ENCODE measurements at places on chromosomes 13 and 19. TPM values are rescaled to one million over a fixed set of nuclear protein-coding genes. Genes with fewer than 3 reads are reported as not detected.
A peak's percentile ranks its signal among the peaks of the same experiment; 100 is the strongest.

GRCh38 chr19:38263689-38264485, 486 bp upstream of the SPINT2 start:
- H3K4me1 ChIP-seq: no peaks in the 10 kb centered on the region
- H3K27me3 ChIP-seq: no peaks in the 10 kb centered on the region
- H3K4me3 ChIP-seq: peak overlapping the region; percentile 81

TEX29 gene
- 1.4 TPM for total RNA-seq

GRCh38 chr13:27138457-27139093, 33.0 kb downstream of the USP12 start:
- DNase-seq: no peak
- H3K4me3 ChIP-seq: no peak overlapping the region
- no peak overlapping the region for H3K27ac ChIP-seq
- H3K4me1 ChIP-seq: no peaks in the 10 kb centered on the region
- no peaks in the 10 kb centered on the region for H3K36me3 ChIP-seq
- H3K27me3 ChIP-seq: no peaks in the 10 kb centered on the region

KIR3DL1 gene
- total RNA-seq: not detected

DNA sequence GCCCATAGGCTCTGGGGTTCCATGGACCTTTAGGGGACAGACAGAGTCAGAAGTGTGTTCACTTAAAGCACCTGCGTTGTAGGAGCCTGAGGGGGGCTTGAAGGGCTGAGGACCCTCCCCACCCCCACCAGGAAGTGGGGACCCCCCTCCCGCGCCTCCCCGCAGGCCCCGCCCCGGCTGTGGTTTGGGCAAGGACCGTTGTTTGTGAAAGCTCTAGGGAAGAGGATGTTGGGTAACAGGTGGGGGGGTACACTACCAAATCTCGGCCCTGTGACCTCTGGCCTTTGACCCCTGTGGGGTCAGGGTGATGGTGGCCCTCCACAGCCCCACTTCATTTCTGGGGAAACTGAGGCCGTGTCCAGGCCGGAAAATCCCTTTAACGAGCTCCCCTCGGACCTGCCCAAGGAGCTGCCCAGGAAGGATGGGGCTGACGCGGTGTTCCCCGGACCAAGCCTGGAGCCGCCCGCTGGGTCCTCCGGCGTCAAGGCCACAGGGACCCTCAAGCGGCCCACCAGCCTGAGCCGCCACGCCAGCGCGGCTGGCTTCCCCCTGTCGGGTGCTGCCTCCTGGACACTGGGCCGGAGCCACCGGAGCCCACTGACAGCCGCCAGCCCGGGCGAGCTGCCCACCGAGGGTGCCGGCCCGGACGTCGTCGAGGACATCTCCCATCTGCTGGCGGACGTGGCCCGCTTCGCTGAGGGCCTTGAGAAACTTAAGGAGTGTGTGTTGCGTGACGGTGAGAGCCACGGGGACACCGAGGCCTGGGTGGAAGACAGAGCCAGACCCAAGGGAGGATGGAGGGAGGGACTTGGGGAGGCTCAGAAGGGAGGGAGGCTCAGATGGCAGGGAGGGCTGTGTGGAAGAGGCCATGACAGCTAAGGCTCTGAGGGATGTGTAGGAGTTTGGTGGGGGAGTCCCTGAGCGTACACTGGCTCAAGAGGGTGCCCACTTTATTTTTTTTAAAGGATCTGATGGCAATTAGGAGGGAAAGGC, 1.3 kb downstream of the ARHGAP45 start:
- peaks cover 18% of the 10 kb centered on the region for H3K27me3 ChIP-seq
- peak overlapping the region; percentile 21 for H3K4me3 ChIP-seq
- H3K36me3 ChIP-seq: no peaks in the 10 kb centered on the region
- H3K4me1 ChIP-seq: peaks cover 6% of the 10 kb centered on the region
- no peak for DNase-seq
- no peak overlapping the region for H3K27ac ChIP-seq

DNA sequence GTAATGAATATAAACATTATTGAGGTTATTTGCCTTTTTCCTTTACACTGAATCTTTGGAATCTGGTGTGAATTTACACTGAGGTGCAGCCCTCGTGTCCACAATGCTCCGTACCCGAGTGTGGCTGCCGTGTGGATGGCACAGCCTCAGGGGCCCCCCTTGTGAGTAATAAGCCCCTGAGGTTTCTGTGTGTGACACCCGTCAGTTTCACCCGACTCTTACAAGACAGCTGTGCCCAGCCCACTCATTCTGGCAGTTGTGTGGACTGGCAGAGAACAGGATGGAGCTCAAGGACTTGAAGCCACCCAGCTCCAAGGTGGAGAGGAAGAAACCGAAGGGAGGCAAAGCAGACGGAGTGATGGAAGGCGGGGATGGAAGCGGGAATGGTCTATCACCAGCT, 7.8 kb downstream of the PROZ start:
- H3K4me1 ChIP-seq: peaks cover 7% of the 10 kb centered on the region
- no peak for DNase-seq
- H3K27ac ChIP-seq: no peak overlapping the region
- H3K4me3 ChIP-seq: no peak overlapping the region

DNA sequence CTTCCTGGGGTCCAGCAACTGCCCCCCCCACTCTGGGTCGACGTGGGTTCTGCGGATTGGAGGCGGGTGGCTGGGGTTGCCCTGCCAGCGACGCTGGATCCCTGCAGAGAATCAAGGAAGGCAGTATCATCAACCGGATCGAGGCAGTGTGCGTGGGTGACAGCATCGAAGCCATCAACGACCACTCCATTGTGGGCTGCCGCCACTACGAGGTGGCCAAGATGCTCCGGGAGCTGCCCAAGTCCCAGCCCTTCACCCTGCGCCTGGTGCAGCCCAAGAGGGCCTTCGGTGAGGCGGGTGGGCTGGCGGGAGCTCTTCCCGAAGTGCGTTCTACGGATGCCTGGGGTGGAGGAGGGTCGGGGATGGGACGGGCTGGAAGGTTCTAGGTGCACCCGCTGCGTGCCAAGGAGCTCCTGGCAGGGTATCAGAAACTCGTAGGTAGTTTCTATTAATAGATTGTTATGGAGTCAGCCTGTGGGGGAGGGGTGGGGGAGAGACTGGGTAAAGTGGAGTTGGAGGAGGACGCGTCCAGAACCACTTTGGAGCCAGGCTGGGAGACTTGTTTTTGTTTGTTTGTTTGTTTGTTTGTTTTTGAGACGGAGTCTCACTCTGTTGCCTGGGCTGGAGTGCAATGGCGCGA, 1.5 kb downstream of the GIPC3 start:
- no peaks in the 10 kb centered on the region for H3K27me3 ChIP-seq
- H3K27ac ChIP-seq: no peak overlapping the region
- H3K4me3 ChIP-seq: no peak overlapping the region
- H3K36me3 ChIP-seq: no peaks in the 10 kb centered on the region
- no peak for DNase-seq

DNA sequence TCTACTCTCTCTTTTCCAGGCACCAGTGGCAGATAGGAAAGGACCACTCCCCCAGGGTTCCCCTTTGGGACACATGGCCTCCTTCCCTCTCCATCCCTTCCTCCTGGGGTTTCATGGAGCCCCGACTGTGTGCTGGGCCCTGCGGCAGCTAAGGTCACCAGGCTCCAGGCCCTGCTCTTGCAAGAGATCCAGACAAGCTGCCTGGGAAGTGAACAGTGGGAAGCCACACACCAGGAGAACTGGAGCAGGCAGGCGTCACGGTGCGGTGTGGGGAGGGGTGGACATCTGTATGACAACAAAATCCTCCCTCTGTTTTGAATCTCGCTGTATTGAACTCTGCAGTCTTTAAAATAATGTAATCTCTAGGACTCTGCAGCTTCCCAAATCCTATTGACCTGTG, 330.1 kb downstream of the UQCRFS1 start:
- H3K27ac ChIP-seq: no peak overlapping the region
- no peaks in the 10 kb centered on the region for H3K36me3 ChIP-seq
- no peak overlapping the region for H3K4me3 ChIP-seq
- H3K4me1 ChIP-seq: no peaks in the 10 kb centered on the region

- no peaks in the 10 kb centered on the region for H3K36me3 ChIP-seq
- peak overlapping the region; percentile 45 for H3K4me3 ChIP-seq
- no peaks in the 10 kb centered on the region for H3K27me3 ChIP-seq
- peak overlapping the region; percentile 68 for H3K27ac ChIP-seq
- DNase-seq: peak; percentile 68
Measured at GRCh38 chr19:50333737-50334617, 4.8 kb upstream of the KCNC3 start.

KIR2DL3 gene
- not detected for total RNA-seq

GGN gene
- total RNA-seq: 7.4 TPM

DNA sequence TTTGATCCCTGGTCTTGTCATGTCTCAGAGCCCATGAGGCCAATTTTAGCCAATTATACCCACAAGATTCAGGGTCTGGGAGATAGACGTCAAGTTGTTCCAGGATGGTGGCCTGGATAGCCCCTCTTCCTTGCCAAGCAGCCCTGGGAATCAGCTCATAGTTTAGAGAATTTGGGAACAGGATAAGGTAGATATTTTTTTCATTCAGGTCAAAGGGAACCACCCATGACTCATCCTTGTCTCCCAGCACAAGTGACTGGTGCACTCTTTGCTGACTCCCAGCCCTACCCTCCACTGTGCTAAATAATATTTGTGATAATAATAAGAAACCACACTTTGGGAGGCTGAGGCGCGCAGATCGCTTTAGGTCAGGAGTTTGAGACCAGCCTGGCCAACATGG, 17.1 kb upstream of the S1PR4 start:
- DNase-seq: no peak
- no peaks in the 10 kb centered on the region for H3K36me3 ChIP-seq
- H3K4me1 ChIP-seq: no peaks in the 10 kb centered on the region

APOC4 gene
- total RNA-seq: not detected

ZNF776 gene
- total RNA-seq: 20.1 TPM

- H3K36me3 ChIP-seq: no peaks in the 10 kb centered on the region
- DNase-seq: no peak
- no peak overlapping the region for H3K27ac ChIP-seq
Measured at GRCh38 chr13:99124794-99125316, 75.8 kb upstream of the UBAC2 start.

- no peak for DNase-seq
- no peaks in the 10 kb centered on the region for H3K4me1 ChIP-seq
- peak overlapping the region; percentile 39 for H3K27ac ChIP-seq
- no peaks in the 10 kb centered on the region for H3K27me3 ChIP-seq
Measured at GRCh38 chr13:113545931-113546516, 38.5 kb upstream of the TFDP1 start.

DNA sequence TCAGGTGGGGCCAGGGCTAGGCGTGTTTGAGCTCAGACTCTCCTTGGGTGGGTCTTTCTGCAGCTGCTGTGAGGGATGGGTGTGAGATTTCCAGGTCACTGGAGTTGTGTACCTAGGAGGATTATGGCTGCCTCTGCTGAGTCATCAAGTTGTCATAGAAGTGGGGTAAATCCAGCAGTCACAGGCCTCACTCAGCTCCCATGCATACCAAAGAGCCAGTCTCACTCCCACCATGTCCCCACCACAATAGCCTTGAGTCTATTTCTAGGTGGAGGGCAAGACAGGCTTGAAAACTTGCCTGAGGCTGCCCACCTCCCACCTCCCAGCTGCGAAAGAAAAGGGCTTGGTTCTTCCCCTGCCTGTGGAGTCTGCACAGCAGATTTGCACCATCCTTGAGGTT, 194.0 kb upstream of the PCDH17 start:
- H3K27me3 ChIP-seq: no peaks in the 10 kb centered on the region
- no peaks in the 10 kb centered on the region for H3K36me3 ChIP-seq
- H3K4me1 ChIP-seq: no peaks in the 10 kb centered on the region
- H3K27ac ChIP-seq: no peak overlapping the region
- no peak for DNase-seq

LGALS14 gene
- total RNA-seq: not detected

IGFL4 gene
- total RNA-seq: not detected

GRCh38 chr13:30744056-30744680, 8.8 kb downstream of the ALOX5AP start:
- H3K27ac ChIP-seq: peak overlapping the region; percentile 54
- no peak overlapping the region for H3K4me3 ChIP-seq
- H3K27me3 ChIP-seq: no peaks in the 10 kb centered on the region
- no peaks in the 10 kb centered on the region for H3K36me3 ChIP-seq

SH2D3A gene
- 45.1 TPM for total RNA-seq

FAM124A gene
- 5.5 TPM for total RNA-seq

OR10H1 gene
- 0.64 TPM for total RNA-seq

DNA sequence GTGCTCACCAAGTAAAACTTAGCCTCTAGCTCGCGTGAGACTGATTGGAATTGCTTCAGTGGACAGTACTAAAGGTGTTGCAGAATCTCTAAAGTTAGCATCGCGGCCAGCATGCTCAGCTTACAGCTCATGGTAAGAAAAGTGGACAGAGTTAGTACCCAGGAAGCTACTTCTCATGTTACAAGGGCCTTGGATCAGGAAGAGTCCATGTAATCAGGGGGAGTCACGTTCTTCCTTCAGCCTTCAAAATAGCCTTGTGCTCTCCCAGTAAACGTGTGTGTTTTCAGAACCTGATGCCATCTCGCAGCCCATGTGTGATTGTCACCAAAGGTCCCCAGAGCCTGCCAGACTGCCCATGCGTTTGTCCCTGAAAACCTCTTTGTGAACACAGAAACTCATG, 195.8 kb upstream of the RNF113B start:
- H3K27me3 ChIP-seq: no peaks in the 10 kb centered on the region
- H3K4me3 ChIP-seq: no peak overlapping the region
- H3K27ac ChIP-seq: no peak overlapping the region
- no peaks in the 10 kb centered on the region for H3K36me3 ChIP-seq

DNA sequence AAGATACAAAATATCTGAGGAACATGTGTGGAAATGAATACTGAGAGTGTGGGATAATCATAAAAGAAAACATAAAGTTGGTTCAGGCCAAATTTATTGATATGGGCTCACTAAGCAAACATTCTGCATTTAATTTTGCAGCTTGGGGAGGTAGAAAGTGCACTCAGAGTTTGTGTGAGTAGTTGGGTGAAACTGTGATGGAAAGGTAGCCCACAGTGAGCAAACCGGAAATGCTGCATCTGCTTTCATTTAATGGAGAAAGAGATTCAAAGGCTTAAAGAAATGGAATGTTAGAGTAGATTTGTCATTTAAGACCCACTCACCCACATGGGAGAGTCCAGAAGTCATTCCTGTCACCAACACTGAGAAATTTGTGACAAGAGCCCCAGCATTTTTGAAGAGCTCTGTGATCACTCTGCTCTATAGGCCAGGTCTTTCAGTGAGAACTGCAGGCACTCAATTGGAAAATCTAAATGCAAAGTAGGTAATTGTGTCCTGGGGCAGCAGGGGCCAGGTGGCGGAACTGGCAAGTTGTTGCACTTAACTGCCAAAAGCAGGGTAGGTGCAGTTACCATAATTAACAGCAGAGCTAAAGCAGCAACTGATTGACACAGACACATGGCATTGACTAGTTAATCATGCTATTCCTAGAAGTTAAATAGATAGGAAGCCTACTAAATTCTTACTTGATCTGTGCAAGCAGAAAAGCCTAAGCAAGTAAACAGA, 1228.3 kb upstream of the PCDH20 start:
- H3K27me3 ChIP-seq: no peaks in the 10 kb centered on the region
- no peaks in the 10 kb centered on the region for H3K4me1 ChIP-seq
- no peak for DNase-seq

GRCh38 chr19:2491130-2491801, 15.3 kb downstream of the GADD45B start:
- H3K36me3 ChIP-seq: no peaks in the 10 kb centered on the region
- no peaks in the 10 kb centered on the region for H3K27me3 ChIP-seq
- H3K4me3 ChIP-seq: no peak overlapping the region

GRCh38 chr13:109883181-109884180, 97.1 kb upstream of the IRS2 start:
- H3K36me3 ChIP-seq: no peaks in the 10 kb centered on the region
- no peak for DNase-seq
- no peaks in the 10 kb centered on the region for H3K4me1 ChIP-seq
- no peak overlapping the region for H3K4me3 ChIP-seq

Measured in prostate gland (tissue), 2 donors.